ENCODE measurements at places on chromosomes 2 and 18.

- H3K4me1 ChIP-seq, result peaks cover 12% of the 10 kb centered on the region
- no peak overlapping the region for H3K4me3 ChIP-seq
- H3K27me3 ChIP-seq, result peaks cover 20% of the 10 kb centered on the region
- no peaks in the 10 kb centered on the region for H3K36me3 ChIP-seq
- H3K27ac ChIP-seq, result no peak overlapping the region
- DNase-seq, result no peak
Observed at GRCh38 chr2:226607379-226607778, 192.2 kb downstream of the IRS1 start.

GRCh38 chr2:9637330-9637729, 6.5 kb upstream of the YWHAQ start:
- no peak overlapping the region for H3K27ac ChIP-seq
- no peak overlapping the region for H3K4me3 ChIP-seq
- H3K4me1 ChIP-seq, result peaks cover 14% of the 10 kb centered on the region
- H3K36me3 ChIP-seq, result peaks cover 3% of the 10 kb centered on the region
- no peak for DNase-seq
- no peaks in the 10 kb centered on the region for H3K27me3 ChIP-seq

DNA sequence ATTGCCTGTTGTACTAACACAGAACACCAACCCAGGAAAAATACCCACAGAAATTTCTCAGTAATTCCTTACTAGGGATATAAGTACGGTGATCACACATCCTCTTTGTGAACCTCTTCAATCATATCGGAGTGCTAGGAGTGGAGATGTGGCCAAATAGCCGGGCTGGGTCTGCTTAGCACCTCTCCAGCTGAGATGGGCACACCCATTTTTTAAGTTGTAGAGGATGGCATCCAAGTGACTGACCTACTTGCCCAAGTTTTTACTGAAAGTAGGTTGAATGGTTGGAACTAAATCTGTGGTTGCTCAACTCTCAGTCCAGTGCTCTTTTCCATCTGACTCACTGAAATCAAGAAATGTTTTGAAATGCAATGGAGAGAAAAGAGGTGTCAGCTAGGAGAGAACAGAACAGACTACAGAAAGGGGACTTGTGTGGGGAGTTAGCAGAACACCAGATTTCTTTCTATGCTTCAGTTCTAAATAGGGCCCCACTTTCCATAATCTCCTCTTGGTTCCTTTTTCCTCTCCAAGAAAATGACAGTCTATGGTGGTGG, 68.7 kb upstream of the FSHR start:
- H3K4me1 ChIP-seq, result no peaks in the 10 kb centered on the region
- no peaks in the 10 kb centered on the region for H3K27me3 ChIP-seq
- DNase-seq, result no peak
- H3K27ac ChIP-seq, result no peak overlapping the region

GRCh38 chr2:134683561-134684112, 35.2 kb downstream of the TMEM163 start:
- H3K27me3 ChIP-seq, result no peaks in the 10 kb centered on the region
- no peak for DNase-seq
- H3K27ac ChIP-seq, result no peak overlapping the region
- H3K4me1 ChIP-seq, result peaks cover 23% of the 10 kb centered on the region

DNA sequence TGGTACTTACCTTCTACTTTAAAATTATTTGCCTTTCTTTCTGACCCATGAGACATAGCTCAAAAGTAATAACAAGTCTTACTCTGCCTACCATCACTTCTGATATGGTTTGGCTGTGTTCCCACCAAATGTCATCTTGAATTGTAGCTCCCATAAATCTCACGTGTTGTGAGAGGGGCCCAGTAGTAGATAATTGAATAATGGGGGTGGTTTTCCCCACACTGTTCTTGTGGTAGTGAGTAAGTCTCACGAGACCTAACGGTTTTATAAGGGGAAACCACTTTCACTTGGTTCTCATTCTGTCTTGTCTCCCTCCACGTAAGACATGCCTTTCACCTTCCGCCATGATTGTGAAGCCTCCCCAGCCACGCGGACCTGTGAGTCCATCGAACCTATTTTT, 47.5 kb downstream of the GALNT3 start:
- peaks cover 3% of the 10 kb centered on the region for H3K36me3 ChIP-seq
- no peak for DNase-seq
- peaks cover 5% of the 10 kb centered on the region for H3K4me1 ChIP-seq
- H3K27me3 ChIP-seq, result no peaks in the 10 kb centered on the region
- no peak overlapping the region for H3K27ac ChIP-seq

DNA sequence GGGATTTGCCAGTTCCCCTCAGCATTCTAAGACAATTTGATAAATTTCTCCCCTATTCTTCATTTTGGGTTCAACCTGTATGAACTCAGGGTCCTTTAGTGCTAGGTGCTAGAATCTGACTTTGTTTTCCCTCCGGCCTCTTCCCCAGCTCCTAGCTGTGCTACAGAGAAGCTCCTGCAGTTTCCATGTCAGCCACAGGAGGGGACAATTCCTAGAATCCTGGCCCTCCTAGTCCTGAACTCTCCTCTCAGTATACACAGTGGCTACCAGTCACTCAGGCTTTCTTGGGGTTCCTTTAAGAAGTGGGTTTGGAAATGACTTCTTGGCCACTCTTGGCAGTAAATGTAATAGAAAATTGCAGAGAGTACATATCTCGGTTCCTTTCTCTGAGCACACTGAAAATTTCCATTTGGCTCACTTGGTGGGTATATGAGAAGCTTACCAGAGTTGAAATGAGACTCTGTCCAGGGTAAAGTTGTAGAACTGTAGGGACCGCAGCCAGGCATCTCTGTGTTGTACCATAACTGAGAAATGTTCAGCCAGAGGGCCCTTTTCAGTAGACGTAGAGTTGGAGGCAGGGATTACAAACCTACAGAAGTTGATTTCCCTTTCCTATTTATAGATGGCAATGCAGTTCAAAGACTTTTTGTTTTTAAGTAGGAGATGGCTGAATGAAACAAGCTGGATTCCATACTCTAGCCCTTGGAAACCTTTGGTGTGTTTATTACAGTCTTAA, 5.0 kb upstream of the CHST10 start:
- H3K4me1 ChIP-seq, result peaks cover 7% of the 10 kb centered on the region
- no peak overlapping the region for H3K27ac ChIP-seq
- DNase-seq, result no peak
- H3K36me3 ChIP-seq, result no peaks in the 10 kb centered on the region
- no peak overlapping the region for H3K4me3 ChIP-seq

DNA sequence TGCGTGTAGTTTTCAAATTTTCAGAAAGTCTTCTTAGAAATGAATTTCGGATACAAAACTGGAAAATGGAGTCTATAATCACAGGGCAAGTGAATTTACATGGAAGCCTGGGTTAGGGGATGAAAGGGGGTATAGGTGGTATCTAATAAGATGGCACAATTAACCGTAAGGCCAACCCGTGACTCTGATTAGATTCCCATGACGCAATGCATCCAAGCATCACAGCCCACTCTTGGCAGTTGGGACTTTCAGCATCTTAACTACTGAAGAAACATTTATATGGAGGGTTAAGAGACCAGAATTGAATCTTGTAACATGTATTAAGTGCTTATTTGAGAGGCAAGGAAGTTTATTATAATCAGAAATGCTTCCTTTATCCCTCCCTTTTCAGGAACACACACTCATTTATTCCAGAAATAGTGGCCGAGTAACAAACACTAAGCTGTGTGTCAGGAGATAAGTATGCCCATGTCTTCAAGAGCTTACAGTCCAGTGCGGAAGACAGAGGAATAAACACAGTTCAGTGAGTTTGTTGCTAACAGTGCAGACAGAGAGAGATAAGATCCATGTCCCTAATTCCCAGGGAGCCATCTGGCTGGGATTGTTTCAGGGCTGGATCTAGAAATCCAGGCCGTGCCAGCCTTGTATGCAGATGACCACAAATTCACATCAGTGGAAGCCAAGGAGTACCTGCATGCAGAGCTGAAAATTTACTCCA, 151.2 kb downstream of the ANTXR1 start:
- H3K36me3 ChIP-seq, result peaks cover 4% of the 10 kb centered on the region
- DNase-seq, result no peak
- no peaks in the 10 kb centered on the region for H3K4me1 ChIP-seq
- no peak overlapping the region for H3K27ac ChIP-seq
- H3K27me3 ChIP-seq, result peaks cover 72% of the 10 kb centered on the region

DNA sequence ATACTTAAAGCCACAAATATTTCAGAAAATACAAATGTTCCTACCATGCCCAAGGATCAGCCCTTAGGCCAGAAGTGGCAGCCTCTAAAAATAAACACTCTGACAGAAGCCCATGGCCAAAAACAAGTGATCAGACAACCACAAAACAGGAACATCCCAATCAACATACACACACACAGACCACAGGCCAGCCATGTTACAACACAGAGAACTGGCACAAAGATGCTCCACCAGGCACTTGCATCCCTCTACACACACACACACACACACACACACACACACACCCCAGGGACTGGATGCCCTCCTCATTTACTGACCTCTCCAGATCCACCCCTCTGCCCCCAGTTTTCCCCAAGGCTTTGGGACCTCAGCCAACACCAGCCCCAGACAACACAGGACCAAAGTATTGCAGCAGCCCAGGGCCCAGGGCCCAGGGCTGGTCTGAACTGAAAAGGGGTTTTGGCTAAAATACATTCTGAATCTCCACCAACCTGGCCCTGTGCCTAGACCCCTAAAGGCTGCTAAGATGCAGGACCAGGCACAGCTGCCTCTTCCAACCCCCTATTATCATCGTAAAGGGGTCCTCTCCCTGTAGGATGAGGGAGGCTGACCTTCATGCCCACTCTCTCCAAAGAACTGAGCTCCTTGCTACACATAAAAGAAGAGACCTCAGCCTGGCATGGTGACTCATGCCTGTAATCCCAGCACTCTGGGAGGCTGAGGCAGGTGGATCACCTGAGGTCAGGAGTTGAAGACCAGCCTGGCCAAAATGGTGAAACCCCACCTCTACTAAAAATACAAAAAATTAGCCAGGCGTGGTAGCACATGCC, 151.4 kb downstream of the TNS1 start:
- H3K27me3 ChIP-seq, result peaks cover 59% of the 10 kb centered on the region
- DNase-seq, result no peak
- peaks cover 3% of the 10 kb centered on the region for H3K4me1 ChIP-seq
- no peak overlapping the region for H3K4me3 ChIP-seq
- no peak overlapping the region for H3K27ac ChIP-seq
- H3K36me3 ChIP-seq, result no peaks in the 10 kb centered on the region

GRCh38 chr2:38446418-38446817, 69.3 kb upstream of the ATL2 start:
- no peak overlapping the region for H3K4me3 ChIP-seq
- DNase-seq, result no peak
- peaks cover 32% of the 10 kb centered on the region for H3K27me3 ChIP-seq
- no peak overlapping the region for H3K27ac ChIP-seq
- peaks cover 4% of the 10 kb centered on the region for H3K36me3 ChIP-seq
- H3K4me1 ChIP-seq, result no peaks in the 10 kb centered on the region

- H3K27ac ChIP-seq, result peak overlapping the region; percentile 84
- H3K36me3 ChIP-seq, result peaks cover 7% of the 10 kb centered on the region
- H3K4me3 ChIP-seq, result peak overlapping the region; percentile 82
- H3K4me1 ChIP-seq, result peaks cover 55% of the 10 kb centered on the region
Observed at GRCh38 chr18:63267975-63268721, 51.4 kb downstream of the BCL2 start.

DNA sequence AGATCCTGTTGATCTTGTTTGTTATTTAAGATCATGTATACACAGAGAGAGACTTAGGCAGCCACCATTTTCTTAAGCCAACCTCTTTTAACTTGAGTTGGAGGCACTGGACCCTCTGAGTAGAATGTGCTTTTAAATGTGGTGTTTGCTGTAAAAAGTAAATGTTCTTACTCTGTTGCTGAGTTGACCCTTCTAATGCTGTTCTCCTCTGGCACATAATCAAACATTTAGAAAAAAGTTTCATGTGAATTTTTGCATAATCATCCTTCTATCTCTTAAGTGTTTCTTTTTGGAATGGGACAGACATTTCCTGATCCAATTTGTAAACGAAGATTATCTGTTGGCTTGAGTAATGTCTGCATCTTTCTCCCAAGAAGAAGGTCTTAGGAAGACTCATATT, 255.1 kb upstream of the ETAA1 start:
- H3K27me3 ChIP-seq, result no peaks in the 10 kb centered on the region
- H3K27ac ChIP-seq, result no peak overlapping the region
- no peaks in the 10 kb centered on the region for H3K4me1 ChIP-seq
- H3K36me3 ChIP-seq, result no peaks in the 10 kb centered on the region
- no peak for DNase-seq

DNA sequence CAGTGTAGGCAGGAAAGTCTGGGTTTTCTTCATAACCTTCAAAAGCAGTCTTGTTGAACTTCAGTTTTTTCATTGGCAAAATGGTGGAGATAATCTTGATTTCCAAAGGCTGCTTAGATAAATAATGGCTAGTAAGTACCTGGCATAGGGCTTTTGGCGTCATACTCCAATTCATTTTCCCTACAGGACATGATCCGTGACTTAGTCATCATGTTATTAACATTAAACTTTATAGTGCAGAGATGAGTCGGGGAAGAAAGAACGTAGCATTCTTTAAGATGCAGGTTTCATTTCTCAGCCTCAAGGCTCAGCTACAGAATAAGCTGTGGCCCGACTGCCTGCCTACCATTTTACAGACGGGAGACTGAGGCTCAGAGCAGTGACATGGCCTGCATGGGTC, 64.0 kb downstream of the RALBP1 start:
- H3K27me3 ChIP-seq, result no peaks in the 10 kb centered on the region
- no peak overlapping the region for H3K4me3 ChIP-seq
- H3K36me3 ChIP-seq, result peaks cover 6% of the 10 kb centered on the region
- H3K27ac ChIP-seq, result no peak overlapping the region
- DNase-seq, result no peak

DNA sequence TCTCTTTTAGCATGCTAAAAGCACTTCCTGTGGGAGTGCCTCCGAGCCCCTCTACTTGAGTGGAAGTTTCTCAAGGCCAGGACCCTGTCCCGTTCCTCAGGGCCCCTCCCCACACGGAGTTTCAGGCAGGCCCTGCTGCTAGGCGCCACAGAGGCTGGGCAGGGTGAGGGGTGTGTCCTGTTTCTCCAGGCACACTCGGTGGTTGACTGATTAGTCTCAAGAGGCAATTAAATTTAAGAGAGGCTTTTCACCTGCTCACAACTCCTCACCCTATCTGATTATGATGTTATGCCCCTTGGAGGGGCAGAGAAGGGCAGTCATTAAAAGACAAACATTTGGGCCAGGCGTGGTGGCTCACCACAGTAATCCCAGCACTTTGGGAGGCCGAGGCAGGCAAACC, 160.8 kb upstream of the HAAO start:
- H3K4me1 ChIP-seq, result peaks cover 4% of the 10 kb centered on the region
- H3K4me3 ChIP-seq, result no peak overlapping the region
- no peak for DNase-seq
